ENCODE measurements at places on chromosomes 5 and 9.

- DNase-seq: no peak
Measured at GRCh38 chr5:37721447-37721871, 118.4 kb downstream of the GDNF start.

DNA sequence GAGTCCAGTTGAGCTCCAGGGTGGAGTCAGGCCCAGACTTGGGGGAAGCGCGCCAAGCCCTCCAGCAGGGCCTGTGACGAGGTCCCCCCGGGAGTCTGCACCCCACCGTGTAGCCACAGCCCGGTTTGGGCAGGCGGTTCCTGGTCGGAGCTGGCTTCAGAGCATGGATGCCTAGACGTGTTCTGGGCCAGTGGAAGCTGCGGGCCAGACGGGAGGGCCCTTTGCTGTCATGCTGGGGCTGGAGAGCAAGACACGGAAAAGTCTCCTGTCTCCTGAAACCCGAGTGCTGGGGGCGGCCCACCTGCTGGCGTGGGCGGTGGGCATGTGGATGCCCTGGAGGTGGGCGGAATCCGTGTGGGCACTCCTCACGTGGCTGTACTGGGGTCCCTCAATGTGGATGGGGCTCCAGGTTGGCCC is 1.9 kb downstream of the GPSM1 start:
- no peak for DNase-seq

- DNase-seq: no peak
Measured at GRCh38 chr5:143074414-143074996, 304.3 kb downstream of the ARHGAP26 start.

GRCh38 chr9:87678650-87679355 is 47.1 kb upstream of the CTSL start:
- DNase-seq: peak; percentile 65

DNA sequence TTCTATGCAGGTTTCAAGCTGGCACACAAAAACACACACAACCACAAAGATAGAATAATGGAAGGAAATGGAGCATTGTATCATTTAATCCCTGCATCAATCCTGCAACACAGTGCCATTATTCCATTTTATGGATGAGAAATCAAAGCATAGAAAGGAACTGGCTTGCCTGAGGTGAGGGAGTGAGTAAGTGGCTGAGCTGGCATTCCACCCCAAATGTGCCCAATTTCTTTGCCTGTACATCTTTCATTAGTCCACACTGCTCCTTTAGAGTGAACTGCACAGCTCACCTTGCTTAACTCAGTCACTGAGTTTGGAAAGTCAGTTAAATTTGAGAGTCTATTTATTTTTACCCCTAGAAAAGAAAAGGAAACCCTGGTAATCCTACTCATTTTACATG is 28.9 kb downstream of the ZNF366 start:
- DNase-seq: no peak

GRCh38 chr9:24901319-24901718 is 355.6 kb upstream of the IZUMO3 start:
- no peak for DNase-seq

GRCh38 chr5:135387629-135387960 is 11.4 kb downstream of the MACROH2A1 start:
- no peak for DNase-seq

DNA sequence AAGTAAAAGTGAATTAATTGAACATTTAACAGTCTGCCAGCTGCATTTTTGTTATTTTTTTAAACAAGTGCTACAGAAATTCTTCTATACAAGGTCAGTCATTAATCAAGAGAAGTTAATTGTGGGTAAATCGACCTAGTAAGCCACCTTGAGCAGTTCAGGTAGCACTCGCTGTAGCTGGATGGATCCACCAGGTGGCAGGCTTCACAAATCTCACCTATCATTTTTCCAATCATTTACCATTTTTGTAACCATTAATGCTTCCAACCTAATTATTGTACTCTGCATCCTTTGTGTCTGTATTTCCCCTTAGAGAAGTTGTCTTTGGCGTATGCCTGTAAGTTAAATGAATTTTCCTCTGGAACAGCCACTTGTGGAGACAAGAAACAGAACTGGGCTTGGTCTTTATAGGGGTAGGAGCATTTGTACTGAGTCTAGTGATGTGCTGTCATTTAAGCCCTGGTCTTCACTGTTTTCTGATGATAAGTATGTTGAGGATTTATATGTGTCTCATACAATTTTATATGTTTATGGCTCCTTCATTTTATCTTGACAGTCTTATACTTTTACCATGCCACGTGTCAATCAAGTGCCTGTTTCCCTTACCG is 39.5 kb downstream of the CD180 start:
- DNase-seq: peak; percentile 21

GRCh38 chr5:56012281-56012963 is 17.7 kb upstream of the IL6ST start:
- peak; percentile 42 for DNase-seq

DNA sequence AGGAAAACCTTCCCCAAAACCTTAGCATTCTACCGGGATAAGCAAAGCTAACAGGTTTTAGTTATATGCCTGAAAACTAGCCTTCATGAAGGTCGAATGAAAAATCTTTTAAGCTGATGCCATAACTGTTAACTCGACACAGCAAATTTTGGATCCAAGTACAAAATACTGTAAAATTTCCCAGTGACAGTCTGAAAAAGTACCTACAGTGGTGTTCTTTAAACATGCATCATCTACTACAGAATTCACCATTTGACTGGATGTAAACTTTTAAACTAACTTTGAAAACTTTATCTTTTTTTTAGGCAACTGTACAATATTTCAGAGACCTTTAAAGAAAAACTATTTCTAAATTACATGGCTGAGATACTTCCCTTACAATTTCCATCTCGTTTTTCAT is 791 bp downstream of the RAPGEF6 start:
- DNase-seq: no peak

GRCh38 chr9:93161786-93162562 is 22.0 kb upstream of the WNK2 start:
- no peak for DNase-seq

DNA sequence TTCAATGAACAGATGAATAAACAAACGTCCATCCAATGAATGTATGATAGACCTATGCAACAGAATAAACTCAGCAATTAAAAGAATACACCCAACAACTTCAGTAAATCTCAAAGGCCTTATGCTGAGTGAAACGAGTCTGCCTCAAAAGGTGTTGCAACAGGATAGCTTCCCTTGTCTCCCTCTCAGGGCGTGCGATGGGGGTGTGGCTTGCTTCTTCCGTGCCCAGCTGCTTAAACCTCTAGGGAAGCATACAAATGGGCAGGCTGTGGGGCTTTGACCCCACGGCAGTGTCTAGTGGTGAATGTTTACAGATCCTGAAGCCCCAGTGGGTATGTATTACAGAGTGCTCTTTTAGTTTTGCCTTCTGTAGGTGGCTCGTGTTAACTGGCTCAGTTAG is 87.0 kb upstream of the CCL21 start:
- DNase-seq: no peak
